Stimulated activated CD8-positive, alpha-beta memory T cell treated with anti-CD3 and anti-CD28 coated beads, Interleukin-7, amount 100 ng/mL, for 48 hours (primary cell): ENCODE measurements at places on chromosomes 3 and 15.

- no peak for DNase-seq
Measured at GRCh38 chr3:156145866-156146265, 25.5 kb downstream of the KCNAB1 start.

DNA sequence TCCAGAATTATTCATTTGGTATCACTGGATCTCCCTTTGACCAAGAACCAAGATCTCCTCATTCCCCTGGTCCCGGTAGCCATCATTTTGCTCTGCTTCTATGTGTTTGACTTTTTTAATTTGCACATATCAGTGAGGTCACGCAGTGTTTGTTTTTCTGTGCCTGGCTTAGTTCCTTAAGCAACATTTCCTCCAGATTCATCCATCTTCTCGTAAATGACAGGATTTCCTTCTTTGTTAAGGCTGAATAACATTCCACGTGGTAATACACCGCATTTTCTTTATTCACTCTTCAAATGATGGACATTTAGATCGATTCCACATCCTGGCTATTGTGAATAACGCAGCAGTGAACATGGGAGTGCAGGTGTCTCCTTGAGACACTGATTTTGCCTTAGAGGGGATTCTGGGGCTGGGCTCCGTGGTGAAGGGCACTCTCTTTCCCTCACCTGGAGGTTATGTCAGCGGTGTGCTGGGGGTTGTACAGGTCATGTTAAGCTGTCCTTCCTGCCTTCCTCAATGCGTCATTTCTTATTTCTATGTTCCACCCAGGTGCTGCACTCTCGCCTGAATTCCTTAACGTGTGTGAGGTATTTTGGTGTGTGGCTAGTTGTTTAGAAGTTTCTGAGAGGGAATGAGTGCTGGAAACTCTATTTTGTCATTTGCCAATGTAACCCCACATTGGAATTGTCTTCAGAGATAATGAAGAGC, 212.2 kb downstream of the LPP start:
- DNase-seq, result no peak

DNA sequence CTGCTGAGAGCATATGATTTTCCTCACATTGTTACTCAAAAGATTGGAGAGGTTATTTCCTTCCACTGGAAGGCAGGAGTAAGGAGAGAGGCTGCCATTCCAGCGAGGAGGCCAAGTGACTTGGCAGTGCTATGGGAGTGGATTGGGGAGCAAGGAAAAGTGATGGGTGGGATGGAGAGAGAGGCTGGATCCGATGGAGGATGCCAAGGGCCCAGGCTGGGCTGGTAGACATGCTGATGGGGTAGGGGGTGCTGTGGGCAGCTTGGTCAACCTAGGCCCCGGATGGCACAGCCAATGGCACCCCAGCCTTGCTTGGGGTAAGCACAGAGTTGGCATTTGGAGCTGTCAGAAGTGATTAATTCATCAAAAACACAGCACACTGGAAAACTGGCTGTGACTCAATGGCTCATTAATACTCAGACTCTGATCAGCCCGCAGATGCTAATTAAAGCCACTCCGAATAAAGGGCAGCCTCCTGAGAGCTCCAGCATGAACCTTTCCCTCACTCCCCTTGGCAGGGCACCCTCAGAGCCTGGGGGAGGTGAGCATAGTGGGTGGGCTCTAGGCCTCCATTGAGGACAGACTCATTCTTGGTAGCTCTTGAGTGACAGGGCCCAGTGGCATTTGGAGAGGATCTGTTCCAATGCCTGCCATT, 22.1 kb upstream of the SLC6A1 start:
- DNase-seq, result no peak

DNA sequence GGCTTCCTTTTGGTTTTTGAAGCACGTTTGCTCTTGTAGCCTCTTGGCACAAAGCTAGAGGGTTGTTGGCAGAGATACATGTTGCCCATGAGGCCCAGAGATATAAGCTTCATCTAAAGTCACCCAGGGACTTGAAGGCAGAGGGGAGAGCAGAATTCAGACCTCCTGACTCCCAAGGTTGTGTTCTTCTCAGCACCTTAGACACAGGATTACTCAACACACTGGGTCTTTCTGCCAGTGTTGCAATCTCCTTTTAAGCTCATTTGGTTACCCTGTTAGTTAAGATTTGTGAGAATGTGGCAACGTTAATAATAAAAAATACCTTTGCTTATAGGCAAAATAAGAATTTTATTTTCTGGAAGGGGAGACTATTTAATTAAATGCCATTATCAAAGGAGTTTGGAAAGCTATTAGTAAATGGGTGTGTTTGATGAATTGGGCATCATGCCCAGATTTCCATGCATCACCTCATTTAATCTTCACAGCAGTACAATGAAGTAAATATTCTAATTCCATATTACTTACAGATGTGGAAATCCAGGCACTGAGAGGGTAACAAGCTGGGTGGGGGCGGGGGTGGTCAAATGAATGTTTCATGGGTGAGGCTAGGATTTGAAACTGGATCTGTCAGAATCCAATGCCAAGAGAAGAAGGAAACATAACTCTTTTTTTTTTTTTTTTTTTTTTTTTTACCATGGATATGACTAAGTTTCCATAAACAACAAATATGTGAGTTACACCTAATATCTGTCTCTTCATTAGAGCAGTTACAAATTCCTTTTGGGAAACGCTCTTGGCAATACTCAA, 183.3 kb downstream of the NR1D2 start:
- no peak for DNase-seq

- DNase-seq, result no peak
Measured at GRCh38 chr3:77945320-77945719, 905.4 kb downstream of the ROBO2 start.

- DNase-seq, result no peak
Measured at GRCh38 chr15:62805502-62805901, 237.0 kb upstream of the TPM1 start.
